ENCODE measurements at places on chromosomes 7 and 10. TPM values are rescaled to one million over a fixed set of nuclear protein-coding genes. Genes with fewer than 3 reads are reported as not detected.

The NKX2-3 gene
- total RNA-seq = not detected

The MEIG1 gene
- not detected for total RNA-seq

The CNNM2 gene
- total RNA-seq = 10.4 TPM

The TRIL gene
- 24.3 TPM for total RNA-seq

The NFKB2 gene
- 3.5 TPM for total RNA-seq

Data from cerebellum (tissue), 4 donors.